ENCODE measurements at places on chromosomes 16 and 17.

DNA sequence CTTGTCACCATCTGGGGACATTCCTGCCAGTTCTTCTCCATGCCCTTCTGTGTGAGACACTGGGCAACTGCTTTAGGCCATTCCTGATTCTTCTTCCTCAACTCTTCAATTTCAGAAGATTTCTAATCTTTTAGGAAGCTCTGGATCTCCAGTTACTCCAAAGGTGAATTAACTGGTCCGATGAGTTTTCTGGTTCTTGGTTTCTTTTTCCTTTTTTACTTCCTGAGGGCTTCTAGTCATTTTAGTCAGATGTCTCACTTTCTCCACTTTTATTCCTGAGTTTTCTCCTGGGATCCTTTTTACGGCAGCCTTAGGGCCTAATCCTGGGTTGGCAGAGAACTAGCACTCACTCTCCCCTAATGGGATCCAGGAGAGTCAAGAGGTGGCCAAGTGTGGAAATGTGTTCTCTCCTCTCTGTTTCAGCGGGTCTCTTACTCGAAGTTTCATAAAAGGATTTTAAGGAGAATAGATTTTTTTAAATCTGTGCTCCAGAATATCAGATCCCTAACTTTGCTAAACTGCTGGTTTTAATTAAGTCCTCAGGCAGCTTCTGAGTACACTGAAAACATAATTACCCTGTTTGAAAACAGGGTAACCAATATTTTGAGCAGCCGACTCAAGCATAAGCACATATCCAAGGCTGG, 107.6 kb downstream of the RMI2 start:
- no peak for DNase-seq

DNA sequence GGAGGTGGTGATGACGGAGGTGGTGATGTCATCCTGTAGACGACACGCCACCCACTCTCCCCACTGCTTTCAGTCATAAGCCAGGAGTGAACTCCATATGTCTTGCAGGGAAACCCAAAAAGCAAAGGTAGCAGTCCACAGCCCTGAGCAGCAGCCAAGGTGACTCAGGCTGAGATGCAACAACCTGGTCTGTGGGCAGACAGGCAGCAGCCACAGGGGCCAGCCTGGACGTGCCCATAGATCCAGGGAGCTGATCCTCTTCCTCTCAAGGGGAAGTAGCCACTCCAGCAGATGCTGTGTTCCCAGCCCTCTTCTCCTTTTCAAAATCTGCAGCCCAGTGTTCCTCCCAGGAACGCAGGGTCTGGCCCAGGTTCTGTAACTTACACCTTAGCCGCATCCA, 17.3 kb upstream of the CIITA start:
- no peak for DNase-seq

GRCh38 chr17:80603396-80603795, 58.8 kb downstream of the RPTOR start:
- DNase-seq, result no peak

GRCh38 chr17:30580916-30581315, 103.7 kb downstream of the GOSR1 start:
- DNase-seq, result no peak

DNA sequence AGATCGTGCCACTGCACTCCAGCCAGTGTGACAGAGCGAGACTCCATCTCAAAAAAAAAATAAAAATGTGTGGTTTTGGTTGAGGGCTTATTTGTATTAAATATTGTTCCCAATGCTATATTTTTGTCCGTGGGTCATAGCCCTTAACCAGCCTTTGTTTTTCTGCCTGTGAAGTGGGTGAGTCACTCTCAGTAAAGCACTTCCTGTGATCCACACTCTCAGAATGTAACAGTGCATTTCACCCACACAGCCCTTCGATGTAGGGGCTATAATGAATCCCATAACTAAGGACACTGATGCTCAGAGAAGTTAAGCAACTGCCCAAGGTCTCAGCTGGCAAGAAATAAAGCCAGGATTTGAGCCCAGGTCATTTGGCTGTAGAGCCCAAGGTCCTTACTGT, 34.7 kb upstream of the POLR3E start:
- DNase-seq, result no peak

DNA sequence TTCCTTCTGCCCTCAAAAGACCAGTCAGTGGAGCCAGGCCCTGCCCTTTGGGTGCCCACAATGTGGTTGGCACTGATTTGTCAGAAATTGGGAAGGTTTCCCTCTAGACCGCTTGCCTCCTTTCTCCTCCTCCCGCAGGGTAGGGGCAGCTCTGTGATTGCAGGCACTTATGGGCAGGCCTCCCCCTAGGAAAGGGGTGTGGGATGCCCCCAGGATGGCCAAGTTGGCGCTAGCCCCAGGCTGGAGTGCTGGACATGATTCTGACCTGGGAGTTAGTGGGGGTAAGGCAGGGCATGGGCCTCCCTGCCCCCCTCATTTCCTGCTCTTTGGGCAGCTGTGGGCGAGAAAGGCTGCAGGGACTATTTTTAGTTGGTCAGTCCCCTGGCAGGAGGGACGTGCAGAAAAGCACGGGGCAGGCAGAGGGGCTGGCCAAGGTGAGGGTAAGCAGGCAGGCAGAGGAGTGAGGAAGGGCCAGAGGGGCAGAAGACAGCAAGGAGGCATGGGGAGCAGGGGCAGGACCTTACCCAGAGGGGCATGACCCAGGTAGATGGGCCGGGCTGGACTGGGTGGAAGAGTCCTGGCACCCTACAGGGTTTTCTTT, 3.3 kb downstream of the RARA start:
- DNase-seq, result no peak

DNA sequence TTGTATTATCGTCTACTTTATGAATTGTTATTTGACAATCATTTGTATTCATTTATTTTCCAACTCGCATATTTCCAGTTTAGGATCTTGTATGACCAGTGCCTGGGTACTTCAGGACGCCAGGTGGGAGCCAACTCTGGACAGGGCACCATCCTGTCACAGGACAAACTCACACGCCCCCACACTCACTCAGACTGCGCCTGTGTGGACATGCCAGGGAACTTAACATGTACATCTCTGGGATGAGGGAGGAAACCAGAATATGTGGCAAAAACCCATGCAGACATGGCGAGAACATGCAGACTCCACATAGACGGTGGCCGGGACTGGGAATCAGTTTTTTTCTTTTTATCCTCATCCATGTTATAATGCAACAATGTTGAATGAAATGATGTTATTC, 68.5 kb downstream of the CLEC16A start:
- DNase-seq, result no peak

- no peak for DNase-seq
Measured at GRCh38 chr16:79607587-79607986, 7.0 kb upstream of the MAF start.

GRCh38 chr16:16158741-16159374, 64.4 kb downstream of the ABCC6 start:
- no peak for DNase-seq

DNA sequence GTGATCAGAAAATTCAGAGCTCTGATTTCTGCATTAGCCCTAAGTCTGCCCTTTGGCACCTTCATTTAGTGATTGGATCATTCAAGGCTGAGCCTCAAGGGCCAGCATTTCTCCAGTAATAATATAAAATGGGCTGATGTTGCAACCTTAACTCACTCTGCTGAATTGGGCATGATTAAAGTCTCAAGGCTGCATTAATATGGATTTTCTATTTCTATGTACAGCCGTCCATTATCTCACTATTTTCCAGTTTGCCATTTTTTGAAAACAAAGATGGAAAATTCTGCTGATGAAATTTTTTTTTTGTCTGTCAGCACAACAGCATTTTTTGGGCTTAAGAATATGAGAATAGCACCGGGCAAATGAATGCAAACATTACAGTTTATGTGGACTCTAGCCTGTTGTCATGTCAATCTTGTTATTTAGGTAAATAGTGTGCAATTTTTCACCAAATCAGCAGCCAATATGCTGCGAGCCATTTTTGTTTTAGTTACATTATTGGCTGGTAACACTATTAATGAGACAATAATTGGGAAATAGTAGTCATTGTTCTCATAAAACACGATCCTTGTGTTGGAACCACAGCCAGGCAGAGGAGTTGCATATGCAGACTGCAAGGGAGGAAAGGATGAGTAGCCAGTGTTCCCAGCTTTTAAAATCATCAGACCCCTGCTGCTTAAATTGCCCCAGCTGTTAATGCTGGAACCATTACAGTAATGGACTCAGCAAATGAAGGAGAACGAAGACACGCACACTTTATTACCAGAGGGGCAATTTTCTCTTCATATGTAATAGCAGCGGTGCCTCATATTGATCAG, 10.5 kb downstream of the FTO start:
- DNase-seq, result no peak

GRCh38 chr17:74972107-74972972, at the start of gene HID1:
Gene HID1, minus strand, starts transcription at chr17:74972759. Its CDS starts 103 bp downstream, at chr17:74972656.
- DNase-seq, result no peak

DNA sequence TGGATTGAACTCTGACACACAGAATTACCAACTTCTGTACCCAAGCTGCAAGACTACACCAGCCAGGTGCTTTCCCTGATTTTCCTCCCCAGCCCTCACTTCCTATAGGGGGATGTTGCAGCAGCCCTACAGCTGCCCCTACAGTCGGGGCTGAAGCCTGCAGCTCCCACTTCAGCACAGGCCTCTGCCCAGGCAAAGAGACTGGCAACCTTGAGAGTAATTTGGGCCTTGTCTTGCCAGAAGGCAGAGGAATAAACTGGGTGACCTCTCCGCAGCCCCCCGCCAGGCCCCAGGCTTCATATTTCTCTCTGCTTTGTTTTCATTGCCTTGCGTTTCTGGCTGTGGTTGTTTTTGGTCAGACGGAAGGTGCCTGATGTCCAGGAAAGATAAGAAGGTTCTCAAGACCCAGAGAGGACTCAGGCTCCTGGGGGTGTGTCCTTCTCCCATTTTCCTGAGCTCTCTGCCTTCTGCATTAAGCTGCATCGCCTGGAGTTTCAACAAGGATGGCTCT, 32.0 kb downstream of the SLC6A4 start:
- DNase-seq, result no peak

- no peak for DNase-seq
Measured at GRCh38 chr17:16286009-16286946, 67.0 kb downstream of the CENPV start.

DNA sequence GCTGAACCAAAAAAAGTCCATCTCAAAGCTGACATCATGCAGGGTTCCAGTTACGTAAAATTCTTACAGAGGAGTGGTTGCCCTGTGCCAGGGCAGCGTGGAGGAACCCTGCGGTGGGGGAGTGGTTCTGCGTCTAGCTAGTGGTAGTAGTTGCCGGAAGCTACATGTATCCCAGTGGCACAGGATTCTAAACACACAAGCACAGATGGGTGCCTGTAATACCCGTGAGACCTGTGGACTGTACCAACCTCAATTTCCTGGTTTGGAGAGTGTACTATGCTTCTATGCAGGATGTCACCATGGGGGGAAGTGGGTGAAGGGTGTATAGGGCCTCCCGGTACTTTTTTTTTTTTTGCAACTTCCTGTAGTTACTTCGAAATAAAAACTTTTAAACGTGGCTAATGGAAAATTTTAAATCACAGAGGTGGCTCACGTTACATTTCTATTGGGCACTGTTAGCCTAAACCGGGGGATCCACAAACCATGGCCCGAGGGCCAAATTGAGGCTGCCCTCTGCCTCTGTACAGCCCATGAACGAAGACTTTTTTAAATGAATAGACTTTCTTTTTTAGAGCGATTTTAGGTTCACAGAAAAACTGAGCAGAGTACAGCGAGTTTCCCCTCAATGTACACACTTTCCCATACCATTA, 38.5 kb downstream of the TBC1D16 start:
- DNase-seq, result no peak

GRCh38 chr16:30526137-30526822, at the start of gene ZNF768:
Gene ZNF768, minus strand, starts transcription at chr16:30526566. Its CDS starts 153 bp downstream, at chr16:30526413.
- DNase-seq, result no peak

DNA sequence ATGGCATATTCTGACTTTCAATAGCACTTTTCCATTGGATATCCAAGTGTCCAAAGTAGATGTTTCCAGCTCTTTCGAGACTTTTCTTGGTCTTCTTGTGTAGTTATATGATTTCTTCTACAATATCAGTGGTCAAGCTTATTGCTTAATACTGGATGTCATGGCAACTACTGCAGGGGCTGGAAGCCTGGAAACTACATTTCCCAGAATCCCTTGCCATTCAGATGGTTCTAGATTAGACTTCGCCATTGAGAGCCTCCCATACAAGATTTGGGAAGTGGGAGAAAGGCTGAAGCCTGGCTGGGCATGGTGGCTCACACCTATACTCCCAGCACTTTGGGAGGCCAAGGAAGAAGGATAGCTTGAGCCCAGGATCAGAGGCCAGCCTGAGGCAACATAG, 153.6 kb downstream of the C16orf95 start:
- DNase-seq, result no peak

DNA sequence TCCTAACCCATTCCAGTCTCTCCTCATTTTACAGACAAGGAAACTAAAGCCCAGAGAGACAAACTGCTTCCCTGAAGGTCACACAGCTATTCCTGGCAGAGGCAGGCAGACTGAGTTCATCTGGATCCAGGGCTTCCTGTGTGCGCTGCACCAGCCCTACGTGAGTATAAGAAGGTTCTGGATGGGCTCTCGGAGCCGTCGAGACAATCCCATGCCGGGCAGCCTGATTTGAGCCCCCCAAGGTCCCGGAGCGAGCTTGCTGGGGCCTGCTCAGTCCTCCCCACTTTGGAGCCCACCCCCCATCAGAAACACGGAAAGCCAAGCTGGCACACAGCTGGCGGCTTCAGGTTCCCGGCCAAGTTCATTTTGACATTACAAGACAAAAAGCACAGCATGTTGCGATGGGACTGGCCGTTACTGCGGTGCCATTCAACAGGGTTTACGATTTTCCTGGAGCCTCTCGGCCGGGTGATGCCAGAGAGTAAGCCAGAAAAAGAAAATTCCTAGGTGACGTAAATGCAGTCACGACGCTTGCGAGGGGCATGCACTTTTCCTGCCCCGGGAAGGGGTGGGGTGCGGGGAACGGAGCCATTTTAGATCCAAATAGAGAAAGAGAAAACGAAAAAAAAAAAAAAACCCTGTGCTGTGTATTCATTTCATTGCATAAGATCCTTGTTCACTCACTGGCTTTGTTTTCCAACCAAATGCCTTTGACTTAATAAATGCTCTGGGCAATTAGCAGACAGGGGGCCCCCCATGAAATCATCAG, 167.1 kb upstream of the FOXF1 start:
- DNase-seq, result no peak

- DNase-seq, result no peak
Measured at GRCh38 chr16:57775661-57776469, 26.4 kb downstream of the KIFC3 start.

DNA sequence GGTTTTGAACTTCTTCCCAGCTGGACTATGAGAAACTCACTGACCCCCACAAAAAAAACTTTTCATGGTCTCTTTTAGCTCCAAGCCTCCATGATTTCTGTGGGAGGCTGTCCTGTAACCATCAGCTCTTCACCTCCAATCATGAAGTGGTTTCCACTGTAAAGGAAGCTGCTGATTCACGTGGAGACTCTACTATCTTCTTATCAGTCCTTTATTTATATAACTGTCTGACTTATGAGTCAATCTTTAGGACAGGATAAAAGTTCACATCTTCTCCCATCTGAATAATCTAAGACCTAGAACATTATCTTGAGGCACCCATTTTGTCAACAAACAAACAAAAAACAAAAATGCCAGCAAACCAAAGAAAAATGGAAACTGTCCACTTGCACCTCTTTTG, 409.9 kb downstream of the SLC39A11 start:
- DNase-seq, result no peak

GRCh38 chr17:41551365-41551764, 20.5 kb downstream of the KRT9 start:
- no peak for DNase-seq

GRCh38 chr17:78414178-78415162, 36.0 kb downstream of the PGS1 start:
- DNase-seq, result no peak
